ENCODE measurements at places on chromosomes 7 and 10. TPM values are rescaled to one million over a fixed set of nuclear protein-coding genes. Genes with fewer than 3 reads are reported as not detected.

DNA sequence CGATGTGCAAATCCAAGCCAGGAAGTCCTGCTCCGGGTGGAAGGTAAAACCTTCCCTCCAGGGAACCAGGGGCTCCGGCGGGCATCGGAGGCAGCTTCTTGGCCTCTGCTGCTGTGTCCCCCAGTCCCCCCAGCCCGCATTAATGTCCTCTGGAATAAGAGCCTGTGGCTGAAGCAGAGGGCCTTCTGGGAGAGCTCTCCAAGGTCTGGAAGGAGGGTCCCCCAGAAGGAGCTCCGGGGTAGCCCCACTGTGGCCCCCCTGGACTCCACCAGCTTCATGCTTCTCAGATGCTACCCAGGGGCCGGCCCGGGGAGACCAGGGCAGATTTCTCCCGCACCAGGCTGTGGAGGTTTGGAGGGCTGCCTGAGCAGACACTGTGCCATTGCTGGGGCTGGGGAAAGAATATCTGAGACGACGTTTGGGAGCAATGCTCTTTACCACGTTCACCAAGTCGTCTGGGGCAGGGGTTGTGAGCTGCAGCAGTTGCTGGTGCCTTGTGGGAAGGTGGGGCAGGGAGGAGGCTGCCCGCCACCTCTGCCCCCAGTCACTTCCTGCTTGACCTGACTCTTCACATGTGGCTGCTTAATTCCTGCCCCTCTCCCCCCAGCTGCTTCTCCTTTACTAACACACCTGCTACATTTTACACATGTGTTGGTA lies 8.3 kb downstream of the ZNF853 start:
- no peak overlapping the region for H3K27ac ChIP-seq
- H3K27me3 ChIP-seq: peaks cover 9% of the 10 kb centered on the region
- H3K36me3 ChIP-seq: no peaks in the 10 kb centered on the region
- no peak overlapping the region for H3K4me3 ChIP-seq
- no peak for DNase-seq

GRCh38 chr10:79320820-79321493 lies 26.3 kb upstream of the PPIF start:
- no peak overlapping the region for H3K4me3 ChIP-seq
- peak; percentile 63 for DNase-seq
- no peaks in the 10 kb centered on the region for H3K27me3 ChIP-seq

GRCh38 chr7:107069457-107069856 lies 25.0 kb downstream of the PRKAR2B start:
- H3K36me3 ChIP-seq: no peaks in the 10 kb centered on the region
- no peaks in the 10 kb centered on the region for H3K27me3 ChIP-seq
- no peak for DNase-seq
- no peak overlapping the region for H3K4me3 ChIP-seq

GRCh38 chr7:17554341-17555015 lies 256.0 kb downstream of the AHR start:
- no peaks in the 10 kb centered on the region for H3K36me3 ChIP-seq
- no peak overlapping the region for H3K27ac ChIP-seq
- no peak for DNase-seq
- H3K4me1 ChIP-seq: peaks cover 8% of the 10 kb centered on the region
- H3K4me3 ChIP-seq: no peak overlapping the region
- no peaks in the 10 kb centered on the region for H3K27me3 ChIP-seq

The ANK3 gene
- not detected for total RNA-seq

The PANK1 gene
- 4.6 TPM for total RNA-seq

DNA sequence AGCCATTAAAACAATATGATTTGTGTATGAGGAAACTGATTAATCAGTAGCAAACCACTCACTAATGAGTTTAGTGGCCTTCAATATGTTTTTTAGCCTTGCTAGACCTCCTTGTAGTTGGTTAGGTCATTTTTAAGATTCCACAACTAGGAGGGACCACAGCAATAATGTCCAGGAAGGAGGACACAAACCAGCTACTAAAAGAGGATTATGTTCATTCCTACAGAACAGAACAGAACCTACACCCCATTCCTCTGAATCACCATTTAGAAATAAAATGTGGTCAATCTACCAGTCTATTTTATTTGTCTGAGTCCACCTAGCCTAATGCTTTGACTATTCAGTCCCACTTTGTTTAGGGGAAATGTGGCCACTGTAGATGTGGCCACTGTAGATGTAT lies 226.3 kb downstream of the GLI3 start:
- no peaks in the 10 kb centered on the region for H3K4me1 ChIP-seq
- H3K4me3 ChIP-seq: no peak overlapping the region
- H3K36me3 ChIP-seq: no peaks in the 10 kb centered on the region
- no peaks in the 10 kb centered on the region for H3K27me3 ChIP-seq

DNA sequence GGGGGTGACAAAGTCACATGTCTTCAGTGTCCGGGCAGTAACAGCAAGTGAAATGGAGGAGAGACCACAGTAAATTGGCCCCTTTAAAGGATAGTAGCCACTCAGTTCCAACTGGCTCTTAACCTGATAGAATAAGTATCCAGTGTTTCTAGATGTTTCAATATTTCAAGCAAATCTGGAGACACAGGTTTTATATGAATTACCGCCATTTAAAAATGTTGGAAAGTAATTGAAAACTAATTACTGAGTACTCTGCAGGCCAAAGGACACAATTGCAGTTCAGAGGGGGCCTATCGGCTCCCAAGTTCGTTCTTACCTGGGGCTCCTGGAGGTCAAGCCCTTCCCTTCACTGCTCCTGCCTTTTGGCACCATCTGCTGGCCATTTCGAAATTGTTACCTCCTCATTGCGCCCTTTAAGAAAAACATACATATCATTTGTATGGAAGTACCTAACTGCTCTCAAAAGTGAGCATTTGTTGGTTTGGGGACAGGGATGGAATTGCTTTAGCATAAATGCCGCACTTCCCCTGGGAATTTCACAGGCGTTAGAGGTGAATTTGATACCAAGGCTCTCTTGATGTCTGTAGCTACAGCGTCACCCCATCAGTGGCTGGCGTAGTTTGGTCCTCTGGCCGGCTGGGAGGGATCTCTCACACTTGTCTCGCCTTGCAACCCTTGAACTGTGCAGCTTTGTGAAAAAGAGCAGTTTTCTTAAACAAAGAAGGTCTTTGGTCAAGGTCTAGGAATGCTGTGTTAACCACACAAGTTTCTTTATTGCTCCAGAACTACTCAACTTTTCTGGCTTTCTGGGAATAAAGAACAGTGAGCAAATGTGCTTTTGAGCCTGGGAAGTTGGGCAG lies 220.0 kb downstream of the ARHGAP21 start:
- H3K36me3 ChIP-seq: no peaks in the 10 kb centered on the region
- H3K27ac ChIP-seq: no peak overlapping the region
- no peaks in the 10 kb centered on the region for H3K27me3 ChIP-seq
- H3K4me1 ChIP-seq: 0 out of 2 replicates have a peak, but pooled peaks cover 3% of the 10 kb centered on the region
- no peak overlapping the region for H3K4me3 ChIP-seq

DNA sequence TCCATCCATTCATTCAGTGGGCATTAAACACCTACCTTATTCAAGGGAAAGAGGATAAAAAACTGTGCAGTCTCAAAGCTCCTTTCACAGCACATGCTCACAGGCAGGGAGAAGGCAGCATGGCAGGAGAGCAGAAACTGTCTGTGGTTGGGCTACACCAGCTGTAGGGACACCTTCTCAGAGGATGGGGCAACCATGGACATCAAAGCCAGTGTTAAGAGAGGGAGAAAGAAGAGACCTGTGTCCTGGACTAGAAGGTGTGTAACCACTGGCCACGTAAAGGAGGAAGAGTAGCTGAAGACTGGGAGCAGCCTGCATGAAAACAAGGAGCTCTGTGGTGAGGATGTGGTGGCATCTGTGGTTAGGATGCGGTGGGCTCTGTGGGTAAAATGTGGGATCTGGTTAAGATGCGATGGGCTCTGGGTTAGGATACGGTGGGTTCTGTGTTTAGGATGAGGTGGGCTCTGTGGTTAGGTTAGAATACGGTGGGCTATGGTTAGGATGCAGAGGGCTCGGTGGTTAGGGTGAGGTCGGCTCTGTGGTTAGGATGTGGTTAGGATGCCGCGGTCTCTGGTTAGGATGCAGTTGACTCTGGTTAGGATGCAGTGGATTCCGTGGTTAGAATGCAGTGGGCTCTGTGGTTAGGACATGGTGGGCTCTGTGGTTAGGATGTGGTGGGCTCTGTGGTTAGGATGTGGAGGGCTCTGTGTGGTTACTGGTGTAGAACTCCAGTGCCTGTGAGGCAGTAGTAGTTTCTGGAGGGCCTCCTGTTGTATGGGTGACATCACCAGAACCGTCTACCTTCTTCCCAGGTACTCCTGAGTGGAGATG lies 197.6 kb downstream of the WDR37 start:
- H3K27ac ChIP-seq: no peak overlapping the region
- H3K27me3 ChIP-seq: peaks cover 11% of the 10 kb centered on the region
- H3K4me1 ChIP-seq: no peaks in the 10 kb centered on the region

- no peak overlapping the region for H3K4me3 ChIP-seq
- no peak overlapping the region for H3K27ac ChIP-seq
- H3K27me3 ChIP-seq: no peaks in the 10 kb centered on the region
- H3K36me3 ChIP-seq: no peaks in the 10 kb centered on the region
- H3K4me1 ChIP-seq: peaks cover 28% of the 10 kb centered on the region
- DNase-seq: no peak
Observed at GRCh38 chr7:117829450-117830117, 43.7 kb downstream of the CTTNBP2 start.

DNA sequence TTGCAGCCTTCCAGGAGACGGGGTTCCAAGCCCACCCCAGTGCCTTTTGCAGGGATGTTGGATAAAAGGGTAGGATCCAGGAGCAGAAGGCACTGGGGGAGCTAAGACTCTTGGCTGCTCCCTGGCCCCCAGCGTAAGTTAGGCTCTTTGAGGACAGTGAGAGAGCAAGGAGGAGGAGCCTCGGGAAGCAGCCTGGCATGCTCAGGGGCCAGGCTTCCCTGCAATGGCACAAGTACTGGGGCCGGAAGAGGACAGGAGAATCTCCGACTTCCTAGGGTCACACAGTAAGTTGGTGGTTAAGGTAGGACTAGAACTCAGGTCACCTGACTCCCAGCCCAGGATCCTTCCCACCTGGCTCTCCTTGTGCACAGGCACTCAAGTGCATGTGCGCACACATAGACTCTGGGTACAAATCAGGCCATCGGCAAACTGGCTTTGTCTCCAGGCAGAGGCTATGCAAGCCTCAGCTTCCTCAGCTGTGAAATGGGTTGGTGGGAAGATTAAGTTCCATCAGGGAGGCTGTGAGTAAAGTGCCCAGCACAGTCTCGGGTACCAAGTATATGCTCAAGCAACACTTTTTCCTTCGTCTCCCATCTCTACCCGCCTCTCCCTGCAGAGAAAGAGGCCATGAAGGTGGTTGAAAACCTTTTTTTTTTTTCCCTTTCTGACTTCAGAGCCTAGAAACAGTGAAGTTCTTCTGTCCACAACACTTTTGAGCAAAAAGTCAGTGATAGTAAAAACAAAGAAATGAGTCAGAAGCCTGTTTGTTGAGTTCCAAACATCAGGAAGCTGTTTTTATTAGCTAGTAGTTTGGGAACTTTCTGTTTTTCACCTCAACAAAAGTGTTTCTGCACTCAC lies 79.1 kb downstream of the NEURL1 start:
- H3K4me1 ChIP-seq: no peaks in the 10 kb centered on the region
- no peak overlapping the region for H3K27ac ChIP-seq
- H3K27me3 ChIP-seq: no peaks in the 10 kb centered on the region
- no peak overlapping the region for H3K4me3 ChIP-seq
- no peak for DNase-seq

The H2BK1 gene
- not detected for total RNA-seq

DNA sequence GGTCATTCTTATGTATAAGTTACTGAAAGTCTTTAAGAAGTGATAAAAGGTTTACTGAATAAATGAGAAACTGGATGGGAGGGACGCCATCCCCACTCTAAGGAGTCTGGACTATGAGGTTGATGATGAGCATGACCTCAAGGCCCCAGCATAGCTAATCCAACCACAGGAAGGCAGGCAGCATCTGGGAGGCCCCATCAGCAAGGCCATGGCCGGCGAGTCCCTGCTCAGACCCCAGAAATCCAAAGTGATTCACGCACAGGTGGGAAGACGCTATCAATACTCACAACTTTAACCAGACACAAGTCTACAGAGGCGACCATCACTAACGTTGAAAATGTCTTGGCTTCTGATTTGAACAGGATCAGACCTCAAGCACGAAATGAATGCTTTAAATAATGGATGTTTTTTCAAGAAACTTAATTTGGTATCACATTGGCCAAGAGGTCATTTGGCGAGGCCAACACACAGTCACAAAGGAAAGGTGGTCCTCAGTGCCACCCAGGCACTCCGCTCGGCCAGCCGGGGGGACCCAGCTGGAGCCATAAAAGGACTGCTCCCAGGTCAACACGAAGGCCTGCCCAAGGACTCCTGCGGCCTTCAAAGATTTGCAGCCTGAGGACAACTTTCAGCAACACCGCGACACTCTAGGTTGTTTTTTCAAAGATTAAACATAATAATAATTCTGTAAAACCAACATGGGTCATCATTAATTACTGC lies 228.5 kb downstream of the PTPRN2 start:
- no peaks in the 10 kb centered on the region for H3K4me1 ChIP-seq
- no peaks in the 10 kb centered on the region for H3K36me3 ChIP-seq
- no peak overlapping the region for H3K4me3 ChIP-seq

DNA sequence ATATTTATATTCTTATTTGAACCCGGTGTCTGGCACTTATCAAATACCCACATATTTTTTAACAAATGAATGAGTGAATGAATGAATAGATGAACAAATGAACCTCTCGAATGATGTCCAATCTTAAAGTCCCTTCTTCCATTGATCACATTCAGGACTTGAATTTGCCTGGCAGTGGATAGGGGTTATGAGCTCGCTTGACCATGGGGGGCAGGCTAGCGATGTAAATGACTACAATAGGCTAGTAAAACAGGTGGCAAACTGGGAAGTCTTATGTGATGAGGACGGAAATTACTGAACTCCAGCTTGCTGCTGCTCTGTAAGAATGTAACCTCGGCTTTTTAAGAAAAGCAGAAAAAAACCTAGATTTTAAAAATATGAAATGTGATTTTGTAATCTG lies 247.7 kb upstream of the DKK1 start:
- no peaks in the 10 kb centered on the region for H3K36me3 ChIP-seq
- no peaks in the 10 kb centered on the region for H3K4me1 ChIP-seq
- H3K4me3 ChIP-seq: no peak overlapping the region

DNA sequence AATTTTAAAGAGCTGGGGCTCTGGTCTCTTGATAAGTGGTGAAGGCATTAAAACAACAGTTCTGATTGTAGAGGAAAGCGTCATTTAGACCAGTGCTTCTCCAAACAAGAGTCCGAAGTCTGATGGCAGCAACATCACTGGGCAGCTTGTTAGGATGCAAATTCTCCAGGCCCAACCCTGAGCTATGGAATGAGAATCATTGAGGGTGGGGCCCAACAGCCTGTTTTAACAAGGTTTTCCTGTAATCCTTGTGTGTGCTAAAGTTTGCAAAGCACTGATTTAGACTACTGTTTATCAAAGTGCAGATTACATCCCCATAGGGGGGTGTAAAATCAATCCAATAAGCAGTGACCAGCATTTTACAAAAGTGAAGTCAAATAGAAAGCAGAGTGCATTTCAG lies 2.6 kb upstream of the ZNRF2 start:
- DNase-seq: no peak
- no peaks in the 10 kb centered on the region for H3K27me3 ChIP-seq
- H3K27ac ChIP-seq: no peak overlapping the region
- H3K4me3 ChIP-seq: no peak overlapping the region

The DPP6 gene
- total RNA-seq: not detected

GRCh38 chr10:97869091-97870042 lies 19.7 kb downstream of the GOLGA7B start:
- H3K4me1 ChIP-seq: peaks cover 9% of the 10 kb centered on the region
- H3K4me3 ChIP-seq: no peak overlapping the region
- peak; percentile 88 for DNase-seq
- H3K27me3 ChIP-seq: peaks cover 20% of the 10 kb centered on the region
- H3K27ac ChIP-seq: no peak overlapping the region
- H3K36me3 ChIP-seq: no peaks in the 10 kb centered on the region

GRCh38 chr10:11326913-11327616 lies 284.4 kb downstream of the USP6NL start:
- no peaks in the 10 kb centered on the region for H3K36me3 ChIP-seq
- H3K4me3 ChIP-seq: no peak overlapping the region
- DNase-seq: no peak
- no peak overlapping the region for H3K27ac ChIP-seq
- no peaks in the 10 kb centered on the region for H3K27me3 ChIP-seq

The ATOH7 gene
- total RNA-seq: not detected

All from SJSA1 (cell line).